Activated CD8-positive, alpha-beta memory T cell treated with anti-CD3 and anti-CD28 coated beads, Interleukin-2, amount 10 ng/mL, durations not matched to agents 7 days and 5 days (primary cell): ENCODE measurements at places on chromosomes 4 and X. TPM values are rescaled to one million over a fixed set of nuclear protein-coding genes. Genes with fewer than 3 reads are reported as not detected.

Gene HMGN5
- 4.0 TPM for total RNA-seq

Gene ZNF518B
- 18.9 TPM for total RNA-seq

Gene ADH6
- not detected for total RNA-seq

Gene CT45A5
- total RNA-seq, result not detected

- H3K27me3 ChIP-seq, result peaks cover 9% of the 10 kb centered on the region
- H3K4me3 ChIP-seq, result no peak overlapping the region
- no peaks in the 10 kb centered on the region for H3K36me3 ChIP-seq
- DNase-seq, result no peak
Observed at GRCh38 chrX:16199343-16199742, 32.1 kb downstream of the MAGEB17 start.

DNA sequence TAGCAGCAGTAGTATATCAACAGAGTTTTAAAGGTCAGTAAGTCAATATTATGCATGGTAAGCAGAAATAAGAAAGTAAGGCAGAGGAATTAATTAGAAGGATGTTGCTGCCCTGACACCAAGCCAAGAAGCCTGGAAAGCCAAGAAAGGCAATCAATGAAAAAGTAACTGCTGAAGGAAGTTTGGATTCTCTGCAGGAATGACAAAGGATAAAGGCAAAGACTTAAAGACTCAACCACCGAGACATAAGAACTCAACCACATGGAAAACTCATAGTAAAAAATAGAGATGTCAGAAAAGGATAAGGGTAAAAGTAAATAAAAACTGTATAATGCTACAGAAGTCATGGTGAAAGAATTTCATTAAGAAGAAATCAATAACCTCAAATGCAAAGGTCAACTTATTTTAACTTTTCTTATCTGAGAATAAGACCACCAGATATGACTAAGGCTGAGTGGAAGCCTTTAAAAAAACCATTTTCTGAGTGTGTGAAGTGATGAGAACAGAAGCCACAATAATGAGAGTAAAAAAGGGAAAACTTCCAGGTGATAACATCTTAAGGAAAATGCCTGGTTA lies 55.2 kb downstream of the NEK1 start:
- no peak overlapping the region for H3K27ac ChIP-seq
- H3K4me1 ChIP-seq, result no peaks in the 10 kb centered on the region
- no peak for DNase-seq
- peaks cover 37% of the 10 kb centered on the region for H3K36me3 ChIP-seq
- H3K4me3 ChIP-seq, result no peak overlapping the region

GRCh38 chr4:64584125-64584524 lies 174.9 kb upstream of the TECRL start:
- H3K4me1 ChIP-seq, result no peaks in the 10 kb centered on the region
- H3K27me3 ChIP-seq, result no peaks in the 10 kb centered on the region
- no peaks in the 10 kb centered on the region for H3K36me3 ChIP-seq
- H3K4me3 ChIP-seq, result no peak overlapping the region
- H3K27ac ChIP-seq, result no peak overlapping the region

DNA sequence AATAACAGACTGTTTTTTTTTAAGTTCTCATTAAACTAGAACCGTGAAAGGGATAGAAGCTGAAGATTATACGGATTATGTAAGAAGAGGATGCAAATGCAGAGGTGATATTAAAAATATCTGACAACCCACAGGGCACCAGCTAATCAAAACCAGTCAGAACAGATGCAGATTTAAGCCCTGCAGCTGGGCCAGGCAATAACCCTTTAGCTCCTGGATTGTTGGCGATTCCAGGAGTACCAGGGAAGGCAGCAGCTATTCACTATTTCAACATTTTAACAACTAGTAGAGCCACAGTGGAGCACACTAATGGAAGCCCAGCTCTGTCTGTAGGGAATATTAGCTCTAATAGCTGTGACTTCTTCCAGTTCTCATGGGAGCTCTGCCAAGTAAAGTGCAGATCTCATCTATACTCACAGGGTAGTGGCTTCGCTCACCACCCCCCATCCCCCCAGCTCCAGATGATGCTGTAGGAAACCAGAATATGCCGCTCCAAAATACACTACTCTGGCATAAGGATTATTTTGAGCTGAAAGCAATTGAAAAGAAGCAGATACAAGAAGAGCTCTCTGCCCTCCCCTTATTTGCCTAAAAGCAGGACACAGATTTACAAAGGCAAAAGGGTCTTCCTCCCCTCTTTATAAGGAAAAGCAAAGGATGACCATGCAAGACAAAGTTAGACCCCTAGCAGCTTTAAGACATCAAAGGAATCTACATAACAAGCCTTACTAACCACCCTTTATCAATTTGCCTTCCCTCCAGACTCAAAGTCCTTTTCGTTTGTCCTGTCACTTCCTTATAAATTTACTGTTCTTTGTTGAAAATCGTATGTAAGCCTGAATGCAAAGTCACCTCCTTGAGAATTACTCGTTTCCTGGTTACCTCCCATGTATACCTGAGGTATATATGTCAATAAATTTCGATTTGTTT lies 13.7 kb downstream of the SCD5 start:
- no peak overlapping the region for H3K4me3 ChIP-seq
- no peaks in the 10 kb centered on the region for H3K4me1 ChIP-seq
- DNase-seq, result peak; percentile 15
- H3K27ac ChIP-seq, result no peak overlapping the region

DNA sequence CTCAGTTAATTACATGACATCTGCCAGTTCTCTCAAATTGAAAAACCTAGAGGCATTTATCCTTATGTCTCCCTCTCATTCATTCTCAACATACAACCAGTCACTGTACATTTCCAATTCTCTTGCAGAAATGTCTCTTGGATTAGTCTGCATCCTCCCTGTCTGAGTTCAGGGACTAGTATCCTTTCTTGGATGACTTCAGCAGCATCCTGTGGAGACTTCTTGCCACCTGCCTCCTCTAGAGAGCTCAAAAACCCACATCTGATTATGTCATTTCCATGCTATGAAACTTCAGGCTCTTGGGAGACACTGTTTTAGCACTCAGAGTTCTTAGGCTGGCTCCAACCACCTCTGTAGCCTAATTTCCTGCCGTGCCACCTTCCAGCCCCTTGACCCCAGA lies 515.1 kb upstream of the DIPK2B start:
- H3K4me1 ChIP-seq, result peaks cover 50% of the 10 kb centered on the region
- peaks cover 2% of the 10 kb centered on the region for H3K27me3 ChIP-seq
- peaks cover 1% of the 10 kb centered on the region for H3K36me3 ChIP-seq

DNA sequence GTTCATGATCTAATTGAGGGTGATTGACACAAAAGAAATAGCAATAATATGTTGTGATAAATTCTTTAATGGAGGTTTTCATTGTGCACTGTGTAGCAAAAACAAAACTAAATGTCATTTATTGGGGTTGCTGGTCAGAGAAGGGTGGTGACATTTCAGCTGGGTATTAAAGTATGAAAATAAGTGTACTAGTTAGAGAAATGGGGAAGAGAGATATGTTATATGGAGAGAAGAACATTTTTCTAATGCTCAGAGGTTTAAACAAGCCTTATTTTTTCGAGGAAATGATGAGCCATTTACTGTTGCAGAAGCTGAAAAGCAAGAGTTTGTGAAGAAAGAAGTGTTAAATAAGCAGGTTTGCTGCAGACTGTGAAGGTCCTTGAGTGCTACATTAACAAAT lies 142.7 kb upstream of the PAQR3 start:
- H3K27ac ChIP-seq, result no peak overlapping the region
- no peak overlapping the region for H3K4me3 ChIP-seq
- H3K36me3 ChIP-seq, result no peaks in the 10 kb centered on the region

GRCh38 chrX:110089656-110090403 lies 86.9 kb downstream of the TMEM164 start:
- peaks cover 14% of the 10 kb centered on the region for H3K36me3 ChIP-seq
- no peak overlapping the region for H3K27ac ChIP-seq
- DNase-seq, result no peak
- H3K4me3 ChIP-seq, result no peak overlapping the region

DNA sequence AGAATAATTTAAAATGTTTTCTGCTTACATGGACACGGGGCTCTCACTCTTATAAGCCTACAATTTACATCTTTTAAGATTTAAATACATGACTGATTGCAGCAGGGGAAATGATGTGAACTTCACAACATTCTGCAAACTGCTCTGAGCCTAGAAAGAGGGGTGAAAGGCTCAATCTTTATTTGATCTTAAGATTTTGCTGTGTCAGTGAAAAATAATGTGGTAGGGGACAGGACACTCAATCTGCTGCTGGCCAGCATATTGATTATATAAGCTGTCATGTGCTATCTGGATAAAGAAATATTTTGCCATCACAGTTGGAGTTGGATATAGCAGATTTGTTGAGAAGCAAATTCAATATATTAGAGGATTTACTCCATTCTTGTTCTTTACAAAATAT lies 2210.5 kb downstream of the PCDH7 start:
- H3K27ac ChIP-seq, result no peak overlapping the region
- H3K4me3 ChIP-seq, result no peak overlapping the region
- no peaks in the 10 kb centered on the region for H3K4me1 ChIP-seq
- H3K27me3 ChIP-seq, result no peaks in the 10 kb centered on the region
- DNase-seq, result no peak

GRCh38 chr4:100162027-100162685 lies 28.1 kb downstream of the DDIT4L start:
- peaks cover 26% of the 10 kb centered on the region for H3K36me3 ChIP-seq
- no peaks in the 10 kb centered on the region for H3K27me3 ChIP-seq
- peak overlapping the region; percentile 52 for H3K27ac ChIP-seq
- peaks cover 33% of the 10 kb centered on the region for H3K4me1 ChIP-seq
- H3K4me3 ChIP-seq, result no peak overlapping the region
- no peak for DNase-seq

GRCh38 chr4:100174985-100175383 lies 15.3 kb downstream of the DDIT4L start:
- H3K36me3 ChIP-seq, result peaks cover 3% of the 10 kb centered on the region
- peaks cover 2% of the 10 kb centered on the region for H3K27me3 ChIP-seq
- H3K27ac ChIP-seq, result no peak overlapping the region
- H3K4me3 ChIP-seq, result no peak overlapping the region
- DNase-seq, result no peak
- H3K4me1 ChIP-seq, result peaks cover 21% of the 10 kb centered on the region

DNA sequence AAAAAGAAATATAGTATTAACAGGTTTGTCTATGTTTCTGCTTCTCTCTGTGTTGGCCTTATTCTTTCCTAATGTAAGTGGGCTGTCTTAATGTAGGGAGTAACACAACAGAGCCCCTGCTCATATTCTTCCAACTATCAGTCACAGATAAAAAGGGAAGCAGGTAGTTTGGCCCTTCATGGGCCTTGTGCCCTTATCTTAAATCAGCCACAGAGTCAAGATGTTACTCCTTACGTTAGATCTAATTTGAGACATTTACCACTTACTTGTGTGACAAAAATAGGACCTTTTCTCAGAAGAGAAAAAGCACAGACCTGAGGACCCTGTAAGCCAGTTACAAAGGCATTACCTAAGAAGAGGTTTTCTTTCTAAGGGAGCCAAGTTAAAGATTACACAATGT lies 589.0 kb downstream of the GRXCR1 start:
- no peaks in the 10 kb centered on the region for H3K27me3 ChIP-seq
- no peak for DNase-seq
- no peaks in the 10 kb centered on the region for H3K36me3 ChIP-seq
- no peak overlapping the region for H3K27ac ChIP-seq
- H3K4me3 ChIP-seq, result no peak overlapping the region

DNA sequence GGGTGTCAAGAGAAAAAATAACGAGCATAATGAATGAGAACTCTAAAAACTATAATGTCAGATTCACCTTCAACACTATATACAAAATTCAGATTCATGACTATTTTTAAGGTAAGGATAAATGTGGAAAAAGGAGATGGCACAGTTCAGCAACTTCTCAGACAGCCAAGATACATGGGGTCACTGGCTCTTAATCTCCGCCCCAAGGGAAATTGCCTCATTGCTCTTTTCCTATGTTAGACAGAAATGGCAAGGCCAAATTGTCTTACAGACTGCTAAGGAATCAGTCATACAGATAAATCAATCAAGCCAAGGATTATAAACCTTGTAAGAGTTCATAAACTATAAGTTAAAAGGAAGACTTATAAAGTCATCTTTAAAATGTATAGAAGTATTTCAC lies 183.4 kb downstream of the OPHN1 start:
- H3K27me3 ChIP-seq, result no peaks in the 10 kb centered on the region
- H3K27ac ChIP-seq, result no peak overlapping the region
- no peaks in the 10 kb centered on the region for H3K4me1 ChIP-seq
- no peak for DNase-seq

GRCh38 chr4:183468210-183469095 lies 24.0 kb downstream of the CDKN2AIP start:
- peaks cover 4% of the 10 kb centered on the region for H3K27me3 ChIP-seq
- no peak overlapping the region for H3K27ac ChIP-seq
- no peak overlapping the region for H3K4me3 ChIP-seq

DNA sequence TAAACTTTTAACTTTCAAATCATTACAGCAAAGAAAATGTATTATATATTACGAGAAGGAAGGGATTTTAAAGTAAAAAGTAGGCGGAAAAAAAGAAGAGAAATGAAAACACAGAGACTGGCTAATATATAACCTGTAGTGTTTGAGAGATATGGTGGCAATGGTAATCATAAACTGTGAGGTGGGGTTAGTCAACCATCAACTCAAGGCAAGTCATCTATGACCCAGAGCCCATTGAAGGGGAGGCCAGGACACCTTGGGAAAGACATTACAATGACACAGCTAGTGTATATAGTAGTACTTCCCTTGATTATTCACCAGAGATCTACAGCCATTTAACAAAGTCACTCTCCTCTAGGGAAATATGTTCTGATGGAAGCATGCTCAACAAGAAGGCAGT lies 423.9 kb upstream of the PITX2 start:
- DNase-seq, result no peak
- H3K36me3 ChIP-seq, result no peaks in the 10 kb centered on the region
- no peak overlapping the region for H3K27ac ChIP-seq
- no peaks in the 10 kb centered on the region for H3K27me3 ChIP-seq
- H3K4me3 ChIP-seq, result no peak overlapping the region
- H3K4me1 ChIP-seq, result no peaks in the 10 kb centered on the region

DNA sequence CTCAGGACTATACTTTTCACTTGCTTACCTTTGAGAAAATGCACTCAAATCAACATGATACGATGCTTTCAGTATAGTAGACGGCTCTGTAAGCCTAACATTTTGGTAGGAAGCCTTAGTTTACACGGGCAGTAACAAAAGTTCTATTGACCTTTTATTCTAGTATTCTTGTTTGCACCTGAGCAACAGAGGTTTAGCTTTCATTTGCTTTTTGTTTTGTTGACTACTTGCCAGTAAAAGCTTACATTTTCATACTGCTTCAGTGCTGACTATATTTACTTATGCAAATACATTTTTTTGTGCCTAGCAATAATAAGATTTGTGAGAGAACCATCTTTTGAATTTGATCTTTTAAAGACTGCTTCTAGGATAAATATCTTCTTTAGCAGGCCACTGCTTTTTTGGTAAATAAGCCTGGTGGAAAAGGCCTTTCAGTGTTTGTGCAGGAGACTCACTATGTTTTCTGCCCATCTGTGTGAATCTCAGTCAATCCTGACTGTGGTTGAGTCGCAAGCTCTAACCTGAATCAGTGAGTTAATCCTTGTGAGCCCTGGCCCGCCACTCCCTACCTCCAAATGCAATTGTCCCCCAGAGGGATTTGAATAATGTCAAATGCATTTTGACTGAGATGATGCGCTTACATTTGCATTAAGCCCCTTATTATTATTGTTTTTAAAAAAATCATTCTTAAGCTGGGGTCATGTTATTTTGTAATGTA lies 21.9 kb downstream of the FHIP1A start:
- peaks cover 41% of the 10 kb centered on the region for H3K27me3 ChIP-seq
- no peak overlapping the region for H3K4me3 ChIP-seq
- DNase-seq, result no peak
- no peak overlapping the region for H3K27ac ChIP-seq

GRCh38 chrX:48785540-48786214 lies 713 bp upstream of the GATA1 start:
- no peak for DNase-seq
- H3K4me3 ChIP-seq, result no peak overlapping the region
- H3K4me1 ChIP-seq, result peaks cover 9% of the 10 kb centered on the region
- H3K36me3 ChIP-seq, result no peaks in the 10 kb centered on the region
- peaks cover 12% of the 10 kb centered on the region for H3K27me3 ChIP-seq
